ENCODE measurements at places on chromosomes 16 and 17.

DNA sequence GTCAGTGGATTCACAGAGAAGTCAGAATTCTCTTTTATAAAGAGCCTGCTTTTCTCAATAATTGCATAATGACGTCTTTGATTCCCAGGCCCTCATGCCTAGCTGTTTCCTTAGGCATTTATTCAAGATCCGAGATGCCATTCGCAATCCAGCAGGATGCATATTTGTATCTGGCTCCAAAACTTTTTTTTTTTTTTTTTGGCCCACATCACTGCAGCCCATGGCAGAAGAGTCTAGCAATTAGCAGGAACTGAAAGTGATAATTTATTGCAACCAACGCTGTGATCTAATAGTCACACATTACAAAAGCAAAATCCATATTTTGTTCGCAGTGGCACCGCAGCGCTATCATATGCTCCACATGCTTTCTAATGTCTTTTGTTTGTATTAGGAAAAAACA is 503.4 kb downstream of the MAF start:
- DNase-seq, result no peak

DNA sequence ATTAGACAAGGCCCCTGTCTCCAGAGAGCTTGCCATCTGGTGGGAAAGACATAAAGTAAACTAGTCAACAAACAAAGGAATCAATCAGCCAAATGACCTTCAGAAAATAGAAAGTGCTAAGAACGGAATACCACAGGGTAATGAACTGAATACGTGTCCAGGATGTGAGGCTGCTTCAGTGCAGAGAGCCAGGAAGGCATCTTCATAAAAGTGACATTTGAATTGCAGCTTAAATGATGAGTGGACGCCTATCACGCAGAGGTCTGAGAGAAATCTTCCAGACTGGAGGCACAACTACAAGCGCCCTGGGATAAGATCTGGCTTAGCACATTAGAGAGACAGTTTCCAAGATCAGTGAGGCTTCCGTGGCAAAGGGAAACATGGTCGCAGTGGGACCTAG is 574.1 kb upstream of the CDH8 start:
- no peak for DNase-seq

DNA sequence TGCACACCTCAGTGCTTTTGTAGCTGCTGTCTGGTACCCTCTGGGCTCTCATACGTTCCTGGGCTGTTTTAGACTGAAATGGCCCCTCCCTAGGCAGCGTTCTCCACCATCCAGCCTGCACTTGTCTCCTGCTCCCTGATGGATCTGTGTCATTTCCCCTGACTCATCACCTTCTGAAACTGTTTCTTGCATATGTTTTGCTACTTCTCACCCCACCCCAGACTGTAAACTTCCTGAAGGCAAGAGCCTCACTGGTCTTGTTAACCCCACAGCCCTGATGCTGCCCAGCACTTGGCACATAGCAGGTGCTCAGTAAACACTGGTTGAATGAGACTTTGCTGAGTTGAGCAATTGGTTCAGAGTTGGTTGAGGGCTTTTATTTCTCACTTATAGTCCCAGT is 78.7 kb downstream of the CRISPLD2 start:
- DNase-seq, result no peak

DNA sequence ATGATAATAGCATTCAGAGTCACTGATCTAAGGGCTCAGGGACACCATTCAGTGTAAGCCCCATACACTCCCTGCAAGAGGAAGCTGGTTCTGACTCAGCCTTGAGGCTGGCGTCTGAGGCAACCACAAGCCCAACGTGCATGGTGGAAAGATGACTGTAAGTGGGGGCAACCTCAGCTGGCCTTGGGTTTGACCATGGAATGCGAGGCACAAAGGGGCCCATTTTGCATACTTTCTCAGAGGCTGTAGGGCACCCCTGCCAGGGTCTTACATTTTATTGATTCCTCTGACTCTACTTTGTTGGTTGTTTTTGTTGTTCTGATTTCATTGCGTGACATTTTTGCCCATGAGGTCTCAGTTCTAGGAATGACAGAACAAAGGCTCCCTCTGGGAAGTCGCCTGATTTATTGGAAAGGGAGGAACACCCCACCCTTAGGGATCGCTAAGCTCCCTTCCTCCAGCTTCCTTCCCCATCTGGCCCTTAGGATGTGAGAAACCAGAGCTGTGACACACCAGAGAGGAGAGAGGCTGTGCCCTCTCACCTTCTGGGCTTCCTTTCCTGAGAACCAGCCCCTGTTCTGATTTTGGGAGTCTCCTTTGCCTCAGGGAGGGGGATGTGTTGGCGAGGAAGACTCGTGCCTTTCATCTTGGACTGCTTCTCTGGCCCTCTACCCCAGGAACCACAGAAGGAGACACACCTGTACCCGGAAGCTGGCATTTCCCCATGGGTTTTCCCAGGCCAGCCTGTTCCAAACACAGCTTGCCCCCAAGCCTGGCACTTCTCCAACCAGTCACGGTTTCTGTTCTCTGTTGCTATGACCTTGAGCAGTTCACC is 5.6 kb upstream of the CIITA start:
- DNase-seq, result no peak

- DNase-seq, result no peak
These were observed 21.8 kb downstream of the CBFB start for GRCh38 chr16:67050796-67051195.

- DNase-seq, result peak; percentile 70
These were observed 236.6 kb downstream of the MRTFB start for GRCh38 chr16:14307527-14308367.

GRCh38 chr17:29293890-29294579 is at the start of gene NUFIP2:
Gene NUFIP2, minus strand, starts transcription at chr17:29294148. Its CDS starts 89 bp downstream, at chr17:29294059.
- DNase-seq, result peak; percentile 100

DNA sequence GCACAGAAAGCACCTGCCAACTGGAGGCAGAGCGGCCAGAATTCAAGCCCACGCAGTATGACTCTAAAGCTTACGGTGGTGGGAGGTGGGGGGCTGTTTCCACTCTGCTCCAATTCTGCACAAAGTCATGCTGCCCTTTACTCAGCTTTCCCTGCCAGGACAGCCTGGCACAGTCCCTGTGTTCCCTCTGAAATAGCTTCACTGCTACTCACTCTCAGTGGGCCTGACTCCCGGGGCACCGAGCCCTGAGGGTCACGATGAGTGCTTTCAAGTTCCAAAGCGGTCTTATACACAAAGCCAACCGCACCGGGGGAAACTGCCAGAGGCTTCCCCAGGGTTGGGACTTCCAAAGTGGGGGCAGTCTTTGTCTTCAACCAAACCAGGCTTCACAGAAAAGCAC is 306.1 kb upstream of the XYLT1 start:
- DNase-seq, result no peak

GRCh38 chr16:27690608-27691007 is 140.7 kb downstream of the KATNIP start:
- DNase-seq, result no peak

DNA sequence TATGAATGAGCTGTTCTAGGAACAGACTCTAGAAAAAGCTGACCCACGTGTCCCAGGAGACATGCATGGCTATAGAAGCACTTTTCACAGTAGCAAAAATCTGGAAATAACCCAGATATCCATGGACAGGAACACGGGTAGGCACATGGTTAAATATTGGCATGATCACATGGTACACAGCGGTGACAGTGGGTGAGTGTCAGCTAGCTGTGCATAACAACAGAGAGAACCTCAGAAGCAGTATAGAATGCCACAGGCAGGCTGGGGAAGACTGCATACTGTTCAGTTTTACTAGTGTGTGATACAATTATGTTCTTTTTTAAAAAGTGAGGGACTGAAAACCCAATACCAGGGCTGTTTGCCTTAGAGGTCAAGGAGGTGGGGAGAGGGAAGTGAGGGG is 31.4 kb downstream of the EPN2 start:
- DNase-seq, result no peak
